ENCODE measurements at places on chromosomes 4 and X. TPM values are rescaled to one million over a fixed set of nuclear protein-coding genes. Genes with fewer than 3 reads are reported as not detected.

The CXorf49 gene
- polyA plus RNA-seq: not detected

The NLRP2B gene
- polyA plus RNA-seq: 0.06 TPM

The PHOX2B gene
- 0.24 TPM for polyA plus RNA-seq

The FGF13 gene
- 24.4 TPM for polyA plus RNA-seq

The CENPVL3 gene
- polyA plus RNA-seq: 1.2 TPM

The RPGR gene
- polyA plus RNA-seq: 12.6 TPM

All from renal cortex interstitium (tissue), 15 donors.